ENCODE measurements at places on chromosomes 4 and X.

DNA sequence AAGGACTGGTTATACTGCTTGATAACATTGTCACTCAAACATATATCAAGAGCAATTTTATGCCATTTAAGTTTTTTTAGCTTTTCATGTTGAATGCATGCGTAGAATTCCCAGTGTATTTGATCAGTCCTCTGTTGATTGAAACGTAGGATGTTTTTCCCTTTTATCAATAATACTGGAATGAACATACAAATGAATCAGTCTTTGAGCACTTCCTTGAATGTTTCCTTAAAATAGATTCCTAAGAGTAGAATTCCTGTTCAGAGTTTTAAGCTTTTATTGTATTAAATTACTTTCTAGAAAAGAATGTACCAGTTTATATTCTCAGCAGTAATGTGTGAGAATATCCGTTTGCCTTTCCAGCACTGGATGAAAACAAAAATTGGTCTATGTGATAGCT is 37.8 kb downstream of the ADD1 start:
- no peak for DNase-seq

DNA sequence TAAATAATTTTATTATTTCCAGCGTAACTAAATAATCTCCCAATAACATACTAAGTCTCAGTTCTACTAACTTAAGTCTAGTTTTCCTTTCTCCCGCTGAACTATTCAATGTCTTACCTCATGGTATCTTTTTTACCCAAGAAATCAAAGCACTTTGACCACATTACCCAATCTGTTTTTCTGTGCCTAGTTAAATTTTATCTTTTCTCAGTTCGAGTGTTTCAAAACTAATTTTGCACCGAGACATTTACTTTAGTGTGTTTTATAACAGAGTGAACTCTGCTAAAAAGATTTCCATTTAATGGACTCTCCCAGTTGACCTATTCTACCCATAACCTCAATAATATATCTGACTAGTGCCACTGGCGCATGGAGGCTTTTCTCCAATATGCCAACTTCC is 67.6 kb upstream of the IRF2 start:
- no peak for DNase-seq

- DNase-seq, result no peak
Observed at GRCh38 chrX:127112726-127113125, 293.2 kb downstream of the PRR32 start.

DNA sequence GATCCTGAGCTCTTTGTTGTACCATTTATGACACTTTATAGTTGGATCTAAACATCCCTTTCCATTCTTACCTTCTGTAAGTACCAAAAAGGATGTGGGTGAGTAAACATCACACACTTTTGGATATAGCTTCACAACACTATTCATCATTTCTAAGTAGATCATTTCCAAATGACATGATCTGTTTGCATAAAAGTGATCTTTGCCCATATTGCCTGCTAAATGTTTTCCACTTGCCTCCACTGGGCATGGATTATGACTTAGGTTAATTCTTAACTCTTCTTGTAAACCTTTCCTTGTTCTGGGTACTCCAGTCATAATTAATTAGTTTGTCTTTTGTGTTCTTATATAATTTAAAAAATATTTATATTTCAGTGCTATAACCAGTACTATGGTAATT is 244.9 kb upstream of the AGA start:
- no peak for DNase-seq

DNA sequence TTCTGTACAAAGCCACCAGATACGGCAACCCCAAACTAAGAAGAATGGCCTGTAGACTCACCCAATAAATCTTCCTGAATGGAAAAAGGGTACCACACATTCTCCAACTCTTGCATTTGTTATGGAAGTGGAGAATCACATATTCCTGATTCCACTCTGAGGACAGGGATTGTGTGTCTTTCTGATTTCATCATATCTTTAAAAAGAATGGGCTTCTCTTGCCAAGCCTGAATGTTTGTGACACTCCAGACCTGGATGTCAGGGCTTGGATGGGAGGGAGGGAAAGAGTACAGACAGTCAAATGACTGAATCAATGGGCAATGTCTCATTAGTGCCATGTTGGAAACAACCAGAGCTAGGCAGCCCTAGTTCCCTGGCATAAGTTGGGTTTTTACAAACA is 77.4 kb downstream of the PLAC1 start:
- no peak for DNase-seq

- DNase-seq, result no peak
Observed at GRCh38 chr4:39390603-39391002, 16.1 kb upstream of the KLB start.

- peak; percentile 86 for DNase-seq
Observed at GRCh38 chr4:1309261-1310010, 19.7 kb downstream of the MAEA start.

DNA sequence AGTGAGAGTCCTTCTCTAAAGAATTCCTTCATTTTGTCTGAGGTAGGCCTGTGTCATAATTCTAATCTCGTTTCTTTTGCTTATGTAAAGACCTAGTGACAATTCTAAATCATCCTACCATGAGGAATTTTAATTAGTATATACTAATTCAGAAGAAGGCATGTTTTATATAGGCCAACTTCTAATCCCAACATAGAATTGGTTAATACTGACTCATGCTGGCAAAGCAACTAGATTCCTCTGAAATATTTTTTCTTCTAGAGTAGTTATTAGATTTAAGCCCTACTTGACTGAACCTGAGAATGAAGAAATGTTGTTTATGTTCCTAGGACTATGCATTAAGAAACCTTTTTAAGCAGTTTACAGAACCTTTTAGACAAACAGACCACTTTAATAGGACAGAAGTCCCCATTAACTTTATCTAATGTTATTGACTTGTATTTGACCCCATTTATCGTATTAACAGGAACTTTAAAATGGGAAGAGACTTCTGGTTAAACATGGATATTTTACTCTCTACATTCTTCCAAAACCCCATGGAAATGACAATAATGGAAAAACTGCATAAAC is 56.1 kb upstream of the EIF1AX start:
- peak; percentile 10 for DNase-seq

- DNase-seq, result no peak
Observed at GRCh38 chr4:34157547-34157946, 2086.8 kb downstream of the ARAP2 start.

DNA sequence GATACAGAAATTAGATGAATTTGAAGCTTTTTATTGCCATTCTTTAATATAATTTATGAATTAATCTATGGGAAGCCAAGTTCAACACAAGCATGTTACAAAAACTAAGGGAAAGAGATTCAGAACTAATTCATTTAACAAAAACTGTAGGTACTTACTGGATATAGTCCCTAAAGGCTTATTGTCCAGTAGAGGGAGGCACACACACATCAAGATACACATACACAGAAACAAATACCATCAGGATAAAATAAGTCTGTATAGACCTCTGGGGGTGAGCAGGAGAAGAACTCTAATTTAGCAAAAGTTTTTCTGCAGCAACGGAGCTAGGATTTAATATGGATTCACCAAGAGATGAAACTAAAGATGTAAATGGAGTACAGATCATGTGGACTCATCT is 83.0 kb upstream of the IL13RA1 start:
- DNase-seq, result peak; percentile 45

DNA sequence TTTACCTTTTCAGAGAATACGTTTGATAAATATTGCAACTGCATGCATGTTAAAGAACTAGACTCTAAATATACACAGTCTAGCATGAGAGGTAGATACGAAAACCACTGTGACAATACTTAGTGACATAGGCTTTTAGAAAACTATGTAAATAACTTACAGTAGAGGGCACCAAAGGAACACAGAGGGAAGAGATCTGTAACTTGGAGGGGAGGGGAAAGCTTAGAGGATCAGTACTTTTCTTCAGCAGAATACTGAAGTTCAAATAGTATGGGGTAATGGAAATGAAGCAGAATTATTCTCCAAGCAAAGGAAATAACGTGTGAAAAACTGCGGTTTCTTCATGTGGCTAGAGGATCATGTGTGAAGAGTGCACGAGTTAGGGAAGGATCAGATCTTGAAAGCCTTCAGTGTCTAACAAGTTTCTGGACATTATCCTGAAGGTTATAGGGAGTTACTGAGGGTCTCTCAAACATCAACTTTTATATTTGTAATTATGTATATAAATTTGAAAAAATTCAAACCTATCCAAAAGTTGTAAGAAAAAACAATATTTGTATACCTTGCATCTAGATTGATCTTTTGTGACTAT is 264.3 kb downstream of the NPFFR2 start:
- peak; percentile 53 for DNase-seq

DNA sequence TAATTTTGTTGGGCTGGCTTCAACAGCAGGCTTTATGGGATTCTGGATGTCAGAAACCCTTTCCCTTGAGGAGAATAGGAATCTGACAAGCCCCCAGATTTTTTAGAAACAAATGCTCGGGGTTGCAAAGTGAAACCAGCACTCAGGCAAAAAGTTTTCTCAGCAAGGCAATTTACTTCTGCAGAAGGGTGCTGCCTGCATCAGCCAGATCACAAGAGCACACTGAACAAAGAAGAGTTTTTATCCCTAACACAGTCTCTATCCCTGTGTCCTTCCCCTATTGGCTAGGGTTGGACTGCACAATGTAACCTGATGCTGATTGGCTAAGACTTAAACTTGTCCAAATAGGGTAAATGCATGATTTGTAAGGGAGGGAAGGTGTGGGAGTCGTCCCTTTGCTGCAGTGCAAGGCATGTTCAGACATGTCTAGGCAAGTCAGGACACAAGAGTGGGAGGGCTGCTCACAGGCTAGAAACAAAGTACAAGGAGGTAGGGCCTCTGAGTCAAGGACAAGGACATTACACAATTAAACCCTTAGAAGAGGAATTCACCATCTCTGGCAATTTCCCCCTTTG is 175.8 kb downstream of the CCNG2 start:
- no peak for DNase-seq

DNA sequence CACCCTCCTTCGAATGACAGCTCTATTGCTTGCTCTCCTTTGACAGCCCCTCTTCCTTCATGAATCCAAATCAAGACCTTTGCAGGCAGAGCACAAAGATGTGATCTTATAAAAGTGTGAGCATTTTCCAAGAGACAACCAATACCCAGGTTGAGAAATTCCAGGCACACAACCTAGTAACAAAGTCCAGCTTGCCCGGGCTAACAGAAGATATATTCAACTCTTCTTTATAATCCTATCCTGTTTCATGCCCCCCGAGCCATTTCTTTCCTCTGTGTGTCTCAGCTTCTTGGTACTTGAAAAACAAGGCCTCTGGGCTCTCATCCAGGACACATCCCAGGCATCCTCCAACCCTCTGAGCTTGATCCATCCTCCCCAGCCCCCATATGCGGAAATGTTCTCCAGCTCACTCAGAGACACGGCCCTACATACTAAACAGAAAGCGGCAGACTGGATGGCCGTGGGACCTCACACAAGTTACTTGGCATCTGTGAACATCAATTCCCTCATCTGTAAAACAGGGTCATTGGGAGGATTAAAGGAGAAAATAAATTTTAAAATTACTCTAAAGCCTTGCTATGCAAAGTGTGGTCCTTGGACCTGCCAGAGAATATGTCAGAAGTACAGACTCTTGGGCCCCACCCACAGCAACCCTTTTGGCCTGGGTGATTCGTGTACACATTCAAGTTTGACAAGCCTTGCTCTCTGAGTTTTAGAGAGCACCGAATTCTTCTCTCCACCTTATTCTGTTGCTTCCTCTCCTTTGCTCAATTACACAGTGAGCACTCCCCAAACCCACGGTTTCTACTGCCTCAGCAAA is 627.0 kb downstream of the BCOR start:
- DNase-seq, result no peak

DNA sequence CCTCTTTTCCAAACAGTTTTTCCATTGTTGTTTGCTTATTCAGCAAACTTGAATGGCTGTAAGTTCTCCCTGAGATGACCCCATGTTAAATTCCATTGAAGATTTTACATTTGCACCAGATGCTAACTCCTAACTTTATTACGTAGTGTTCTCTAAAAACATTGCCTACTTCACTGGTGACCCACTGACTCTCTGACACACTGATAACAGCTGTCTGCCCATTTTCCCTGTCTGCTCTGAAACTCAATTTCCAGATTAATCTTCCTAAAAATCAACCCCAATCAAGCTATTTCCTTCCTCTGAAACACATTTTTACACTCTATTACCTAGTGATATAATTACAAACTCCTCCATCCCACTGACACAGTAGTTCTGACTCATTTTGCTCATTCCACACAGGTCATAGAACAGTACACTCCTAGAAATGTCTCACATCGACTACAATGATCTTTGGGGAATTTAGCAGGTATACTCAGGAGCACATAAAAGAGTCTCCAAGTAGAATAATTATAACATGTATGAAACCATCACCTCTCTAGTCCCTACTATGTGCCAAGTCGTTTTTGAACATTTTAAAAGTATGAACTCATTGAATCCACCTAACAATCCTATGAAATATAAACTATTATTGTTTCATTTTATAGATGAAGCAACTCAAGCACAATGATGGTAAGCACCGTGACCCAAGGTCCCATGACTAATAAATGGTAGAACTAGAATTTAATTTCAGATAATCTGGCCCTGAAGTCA is 210.9 kb downstream of the SLIT2 start:
- no peak for DNase-seq

GRCh38 chrX:19303256-19303880 is 40.4 kb upstream of the PDHA1 start:
- DNase-seq, result peak; percentile 19

DNA sequence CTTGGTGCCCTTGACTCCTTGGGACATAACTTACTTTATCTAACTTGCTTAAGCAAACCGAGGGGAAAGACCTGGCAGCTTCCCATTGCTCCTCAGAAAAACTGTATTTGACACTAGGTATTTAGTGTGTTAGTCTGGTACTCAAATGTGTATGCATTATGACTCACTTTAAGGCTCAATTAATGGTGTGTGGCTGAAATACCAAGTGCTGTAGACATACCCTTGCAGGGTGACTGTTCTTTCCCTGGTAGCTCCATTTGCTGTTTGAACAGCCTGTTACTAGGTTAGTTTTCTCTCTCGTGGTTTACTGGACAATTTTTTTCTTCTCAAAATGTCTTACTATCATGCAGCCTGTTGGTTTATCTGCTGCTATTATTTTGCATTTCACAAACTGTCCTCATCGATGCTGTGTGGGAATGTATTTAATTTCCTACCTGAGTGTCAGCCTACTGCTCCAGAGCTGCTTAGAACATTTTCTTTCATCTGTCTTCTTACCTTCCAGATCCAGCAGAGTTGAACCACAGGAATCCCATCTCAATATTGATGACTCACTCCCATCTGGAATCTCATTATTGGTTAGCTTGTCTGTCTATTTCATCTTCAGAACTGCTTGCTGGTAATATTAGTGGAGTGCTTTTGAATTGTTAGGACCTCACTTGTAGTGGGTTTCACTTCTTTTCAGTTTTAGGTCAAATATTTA is 158.0 kb upstream of the FAT1 start:
- peak; percentile 86 for DNase-seq

DNA sequence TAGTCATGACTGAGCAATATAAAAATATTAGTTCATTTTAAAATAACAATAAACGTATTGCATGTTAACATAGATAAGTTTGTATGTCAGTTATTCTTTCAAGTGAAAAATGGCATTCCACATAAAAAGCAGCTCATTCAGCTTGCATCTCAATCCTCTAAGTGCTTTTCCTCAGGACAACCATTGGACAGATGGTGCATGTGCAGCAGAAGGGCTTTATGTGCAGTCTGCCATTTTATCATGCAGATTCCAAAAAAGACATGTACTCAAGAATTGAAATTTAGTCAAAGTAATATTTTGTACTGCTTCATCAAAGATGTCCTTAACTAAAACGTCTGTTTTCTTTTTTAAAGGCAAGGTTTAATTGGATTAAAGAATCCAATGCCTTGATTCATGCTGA is 93.4 kb downstream of the RS1 start:
- no peak for DNase-seq

- DNase-seq, result no peak
Observed at GRCh38 chrX:69395306-69395705, 108.8 kb upstream of the NALF2 start.
